Psoas muscle (tissue), 8 donors: ENCODE measurements at places on chromosomes 1 and 21.

- DNase-seq: no peak
Measured at GRCh38 chr1:150696590-150696989, 364 bp downstream of the GOLPH3L start.

GRCh38 chr1:189616893-189617292, 860.8 kb downstream of the BRINP3 start:
- DNase-seq: no peak

- DNase-seq: no peak
Measured at GRCh38 chr1:231866392-231867331, 240.1 kb downstream of the DISC1 start.

- DNase-seq: no peak
Measured at GRCh38 chr1:45002650-45003645, 8.2 kb downstream of the HECTD3 start.

GRCh38 chr1:204255225-204255624, 41.4 kb upstream of the GOLT1A start:
- no peak for DNase-seq

DNA sequence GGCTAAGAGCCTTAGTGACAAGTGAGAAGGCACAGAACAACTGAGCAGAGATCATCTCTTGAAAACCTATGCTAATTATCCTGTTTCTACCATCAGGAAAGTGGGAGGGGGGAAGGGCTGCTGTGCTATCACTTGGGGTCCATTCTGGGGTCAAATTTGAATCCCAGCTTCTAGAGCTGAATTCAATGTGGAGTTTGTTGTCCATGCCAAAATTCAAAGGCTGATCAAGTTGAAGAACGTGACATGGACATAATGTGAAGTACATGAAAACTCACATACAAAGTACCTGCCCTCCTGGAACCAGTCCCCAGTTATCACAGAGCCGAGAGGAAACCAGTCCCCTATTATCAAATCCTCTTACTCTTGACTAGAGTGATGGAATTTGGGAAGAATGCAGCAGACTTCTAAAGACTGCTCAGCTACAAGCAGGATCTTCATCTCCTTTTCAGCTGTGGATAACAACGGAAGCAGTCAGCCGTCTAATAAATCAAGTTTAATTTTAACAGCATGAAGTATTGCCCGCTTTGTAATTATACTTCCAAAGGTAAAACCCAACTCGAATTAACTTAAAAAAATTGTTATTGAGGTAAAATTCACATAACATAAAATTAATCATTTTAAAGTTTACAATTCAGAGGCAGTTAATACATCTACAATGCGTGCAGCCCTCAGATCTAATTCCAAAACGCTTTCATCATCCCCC, 78.3 kb downstream of the SLC45A1 start:
- DNase-seq: no peak

- DNase-seq: no peak
Measured at GRCh38 chr1:116806671-116807070, 52.4 kb downstream of the CD2 start.

- DNase-seq: no peak
Measured at GRCh38 chr1:110829955-110830553, 42.9 kb upstream of the CD53 start.

DNA sequence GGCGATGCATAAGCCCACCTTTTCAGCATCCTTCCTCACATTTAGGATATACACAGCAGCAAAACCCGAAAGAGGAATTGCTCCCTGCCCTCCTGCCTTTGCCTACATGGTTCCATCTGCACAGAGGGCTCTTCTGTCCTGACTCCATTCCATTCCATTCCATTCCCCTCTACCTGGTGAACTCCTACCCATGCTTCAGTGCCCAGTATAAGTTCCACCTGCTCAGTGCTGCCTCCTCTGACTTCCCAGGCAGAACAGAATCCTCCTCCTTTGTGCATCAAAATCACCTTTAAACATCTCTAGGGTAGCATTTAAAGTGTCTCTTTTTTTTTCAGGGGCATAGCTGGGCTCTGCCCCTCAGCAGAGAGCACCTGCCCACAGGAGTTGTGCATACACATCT, 112.9 kb downstream of the PCNX2 start:
- no peak for DNase-seq

DNA sequence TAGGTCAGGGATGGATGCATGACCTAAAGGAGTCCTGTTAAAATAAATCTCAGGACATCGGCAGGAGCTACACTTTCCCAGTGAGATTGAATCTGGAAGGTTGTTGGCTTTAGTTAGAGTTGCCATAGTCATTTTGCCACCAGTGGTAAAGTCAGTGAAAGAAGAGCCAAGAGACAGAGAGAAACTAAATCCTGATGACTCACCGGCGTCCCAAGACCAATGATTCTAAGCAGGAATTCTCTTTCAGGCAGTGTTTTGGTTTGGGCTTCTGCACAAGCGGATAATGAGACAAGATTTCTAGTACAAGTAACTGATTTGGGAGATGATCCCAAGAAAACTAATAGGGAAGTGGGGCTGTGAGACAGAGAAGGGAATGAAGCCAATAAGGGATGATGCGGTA, 88.8 kb upstream of the ETS2 start:
- no peak for DNase-seq

DNA sequence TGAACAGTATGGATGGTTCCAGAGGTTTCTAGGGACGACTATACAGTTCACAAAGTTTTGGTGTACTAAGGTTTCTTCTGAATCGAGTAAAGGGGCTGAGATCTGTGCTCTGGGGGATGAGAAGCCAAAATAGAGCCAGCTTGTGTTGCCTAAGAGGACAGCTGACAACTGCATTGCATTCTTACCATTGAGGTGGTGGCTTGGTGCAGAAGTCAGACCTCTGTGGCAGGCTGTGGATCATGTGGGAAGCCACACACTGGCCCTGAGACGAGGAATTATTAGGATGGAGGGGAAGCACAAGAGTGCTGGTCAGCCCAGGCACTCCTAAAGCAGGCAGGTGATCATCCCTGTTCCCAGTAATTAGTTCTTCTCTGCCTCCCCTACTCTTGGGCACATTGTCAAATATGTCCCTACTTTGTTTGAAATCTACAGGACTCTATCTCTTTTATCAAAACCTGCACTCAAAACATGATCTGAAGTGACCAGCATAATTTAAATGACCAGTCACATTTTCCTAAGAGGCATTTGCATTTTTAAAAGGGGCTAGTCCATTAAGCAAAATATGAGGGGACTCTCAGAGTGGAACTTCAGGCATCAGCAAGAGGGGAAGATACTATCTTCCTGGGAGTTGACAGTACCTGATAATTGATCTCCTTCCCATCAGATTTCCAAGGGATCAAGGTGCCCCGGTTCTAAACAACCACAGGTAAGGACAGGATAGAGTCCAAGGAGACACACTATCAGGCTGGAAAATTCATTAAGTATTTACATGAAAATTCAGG, at the start of gene FCRLB:
Gene FCRLB (plus strand): TSS at position 589 of the 782 bp plus-strand sequence. CDS start 1,129 bp downstream, outside the sequence.
- DNase-seq: no peak

DNA sequence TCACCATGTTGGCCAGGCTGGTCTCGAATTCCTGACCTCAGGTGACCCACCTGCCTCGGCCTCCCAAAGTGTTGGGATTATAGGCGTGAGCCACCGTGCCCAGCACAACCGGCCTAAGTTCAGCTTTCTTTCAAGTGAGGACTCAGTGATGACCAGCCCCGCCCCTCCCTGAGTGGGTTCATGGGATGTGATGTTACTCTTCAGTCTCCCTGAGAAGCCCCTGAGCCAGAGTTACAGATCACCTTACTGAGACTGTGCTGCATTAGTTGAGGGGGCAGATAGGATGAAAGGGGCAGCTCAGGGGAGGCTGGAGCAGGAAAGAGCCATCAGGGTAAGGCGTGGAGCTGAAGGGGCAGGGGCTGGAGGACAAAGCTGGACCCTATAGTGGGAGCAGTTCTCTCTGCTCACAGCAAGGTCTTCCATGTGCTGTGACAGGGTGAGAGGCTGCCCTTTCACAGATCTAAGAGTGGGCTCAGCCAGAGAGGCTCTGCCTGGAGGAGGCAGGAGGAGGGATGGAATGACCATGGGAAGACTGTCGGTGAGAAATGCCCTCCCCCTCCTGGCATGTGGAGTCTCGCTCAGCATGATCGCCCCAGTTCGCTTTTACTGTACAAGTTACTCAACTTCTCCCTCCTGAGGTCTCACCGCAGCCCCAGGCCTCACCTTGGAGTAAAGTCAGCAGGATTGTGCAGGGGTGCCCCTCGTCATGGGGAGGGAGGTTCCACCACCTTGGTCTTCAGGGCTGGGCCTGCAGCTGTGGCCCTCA, 13.4 kb downstream of the SH2D2A start:
- no peak for DNase-seq

- DNase-seq: no peak
Measured at GRCh38 chr1:50661626-50662025, 238.4 kb upstream of the DMRTA2 start.

DNA sequence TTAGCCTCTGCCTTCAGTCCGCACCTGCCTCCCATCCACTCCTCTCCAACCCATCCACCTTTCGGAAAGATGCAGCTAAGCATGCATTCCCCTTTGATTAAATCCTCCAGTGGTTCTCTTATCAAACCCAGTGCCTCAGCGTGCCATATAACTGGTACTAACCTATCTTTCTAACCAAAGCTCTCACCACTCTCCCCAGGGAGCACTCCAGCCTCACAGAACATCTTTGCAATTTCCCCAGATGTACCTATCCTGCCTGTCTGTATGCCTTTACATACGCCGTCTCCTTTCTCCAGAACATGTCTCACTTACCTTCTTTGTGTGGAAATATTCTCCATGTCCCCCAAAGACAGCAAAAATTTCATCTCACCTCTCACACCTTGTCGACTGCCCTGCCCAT, 80.0 kb downstream of the SLC25A24 start:
- no peak for DNase-seq

GRCh38 chr1:218775501-218776021, 398.1 kb upstream of the LYPLAL1 start:
- DNase-seq: no peak

GRCh38 chr1:118266436-118266835, 81.4 kb upstream of the SPAG17 start:
- no peak for DNase-seq

DNA sequence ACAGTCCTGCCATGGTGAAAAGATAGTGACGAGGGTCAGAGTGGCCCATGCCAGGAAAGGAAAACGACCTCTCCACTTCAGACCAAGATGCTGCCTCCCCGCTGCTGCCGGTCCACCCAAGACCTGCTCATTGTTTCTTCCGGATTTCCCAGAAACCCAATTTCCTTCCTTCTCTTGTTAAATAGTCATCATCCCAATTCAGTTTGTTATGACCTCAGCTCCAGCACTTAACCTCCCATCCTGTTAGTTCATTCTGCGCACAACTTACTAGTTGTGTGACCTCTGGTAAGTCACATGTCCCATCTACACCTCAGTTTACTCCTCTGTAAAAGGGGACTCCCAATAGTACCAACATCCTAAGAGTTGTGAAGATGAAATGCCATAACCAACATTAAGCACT, 29.9 kb upstream of the PPP1R15B start:
- DNase-seq: peak; percentile 34

DNA sequence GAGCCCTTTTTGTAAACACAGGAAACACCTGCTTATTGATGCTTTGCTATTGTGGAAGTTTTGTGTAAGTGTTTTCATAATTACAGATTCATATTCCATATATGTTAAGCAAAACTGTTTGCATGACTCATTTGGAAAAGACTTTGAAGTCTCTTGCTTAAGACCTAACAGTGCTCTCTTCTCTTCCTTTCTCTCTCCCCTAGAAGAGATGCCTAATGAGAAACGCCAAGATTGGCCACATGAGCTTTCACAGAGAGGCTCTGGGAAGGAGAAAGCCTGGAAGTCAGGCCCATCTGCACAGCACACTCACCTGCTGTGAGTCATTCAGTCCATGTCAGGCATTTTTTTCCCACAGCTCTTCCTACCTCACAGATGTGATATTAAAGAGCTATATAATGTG, 101.6 kb upstream of the PALMD start:
- DNase-seq: no peak

- no peak for DNase-seq
Measured at GRCh38 chr21:18524097-18524880, 120.7 kb upstream of the TMPRSS15 start.

DNA sequence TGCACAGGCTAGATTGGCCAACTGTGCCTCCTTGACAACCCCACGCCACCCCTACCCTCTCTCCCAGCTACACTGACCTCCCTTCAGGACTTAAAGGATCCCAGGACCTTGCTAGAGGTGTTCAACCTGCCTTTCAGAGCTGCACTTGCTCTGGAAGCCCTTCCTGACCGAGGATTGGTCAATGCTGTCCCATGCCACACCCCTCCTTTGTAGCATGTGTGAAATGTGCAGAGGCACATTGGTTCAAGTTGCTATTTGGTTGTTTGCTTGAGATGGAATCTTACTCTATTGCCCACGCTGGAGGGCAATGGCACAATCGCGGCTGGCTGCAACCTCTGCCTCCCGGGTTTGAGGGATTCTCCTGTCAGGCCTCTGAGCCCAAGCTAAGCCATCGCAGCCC, 21.8 kb downstream of the ACTA1 start:
- DNase-seq: no peak

DNA sequence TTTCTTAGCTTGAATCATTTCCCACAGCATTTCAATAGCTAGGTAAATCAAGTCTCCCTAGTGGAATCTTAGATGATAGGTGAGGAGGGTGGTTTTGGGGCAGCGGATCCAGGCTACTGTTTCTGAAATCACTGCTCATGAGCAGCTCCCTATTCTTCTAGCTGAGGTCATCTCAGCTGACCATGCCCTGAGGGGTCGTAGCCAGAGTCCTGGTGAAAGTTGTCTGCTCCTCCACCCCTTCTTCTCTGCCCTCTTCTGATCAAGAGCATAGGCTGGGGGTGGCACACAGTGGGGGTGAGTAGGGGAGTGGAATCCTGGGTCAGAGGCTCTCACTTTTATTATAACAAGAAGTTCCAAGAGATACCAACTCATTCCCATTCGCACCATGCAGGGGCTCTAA, 76.2 kb downstream of the SLC16A1 start:
- DNase-seq: no peak
